ENCODE measurements at places on chromosomes 7 and 10.
A peak's percentile ranks its signal among the peaks of the same experiment; 100 is the strongest.

DNA sequence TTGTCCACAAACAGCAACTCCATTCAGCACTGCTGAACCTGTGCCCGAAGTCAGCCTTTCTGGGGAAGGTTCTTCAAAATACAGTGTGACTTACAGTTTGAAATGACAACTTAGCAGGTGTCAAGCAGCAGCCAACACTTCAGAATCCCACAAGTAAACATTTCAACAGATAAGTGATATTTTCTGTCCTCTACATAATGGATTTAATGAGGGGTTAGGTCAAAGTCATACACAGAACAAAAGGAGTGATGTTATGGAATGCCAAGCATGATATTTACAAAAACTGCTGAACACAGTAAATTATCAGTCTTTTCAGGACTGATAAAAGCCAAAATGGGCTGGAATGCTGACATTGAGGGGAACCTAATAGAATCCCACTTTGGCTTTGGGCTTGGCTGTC is 77.6 kb upstream of the JAZF1 start:
- DNase-seq, result no peak

- DNase-seq, result no peak
Measured at GRCh38 chr7:74164985-74165456, 9.1 kb upstream of the EIF4H start.

- DNase-seq, result no peak
Measured at GRCh38 chr7:12436896-12437535, 33.4 kb upstream of the VWDE start.

DNA sequence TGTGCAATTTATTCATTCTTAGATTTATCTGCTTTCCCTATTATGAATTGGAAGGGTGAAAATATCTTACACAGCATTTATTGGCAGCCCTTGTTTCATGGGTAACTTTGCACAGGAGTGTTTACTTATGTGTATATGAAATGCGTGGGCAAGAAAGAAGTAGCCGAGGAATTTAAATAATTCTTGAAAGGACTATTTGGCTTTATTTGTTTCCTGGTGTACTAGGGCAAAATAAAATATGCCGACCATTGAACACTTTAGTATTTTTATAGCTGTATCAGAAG is 93.7 kb downstream of the ARID5B start:
- DNase-seq, result no peak

DNA sequence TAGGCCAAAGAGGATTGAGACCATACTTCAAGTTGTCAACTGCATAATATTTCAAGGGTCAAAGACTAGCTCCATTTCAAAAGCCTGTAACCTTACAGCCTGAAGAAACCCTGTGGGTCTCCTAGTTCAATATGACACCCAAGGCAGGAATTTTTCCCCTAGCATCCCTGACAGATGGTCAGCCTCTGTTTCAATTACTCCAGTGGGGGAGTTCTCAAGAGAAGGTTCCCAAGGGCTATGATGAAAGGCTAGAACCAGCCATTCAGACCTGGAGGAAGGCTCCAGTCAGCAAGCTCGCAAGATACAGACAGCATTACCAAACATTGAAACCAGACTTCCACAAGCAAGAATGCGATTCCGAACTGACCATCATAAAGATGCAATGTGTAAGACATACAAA is 1.6 kb downstream of the HTR7 start:
- DNase-seq, result no peak

DNA sequence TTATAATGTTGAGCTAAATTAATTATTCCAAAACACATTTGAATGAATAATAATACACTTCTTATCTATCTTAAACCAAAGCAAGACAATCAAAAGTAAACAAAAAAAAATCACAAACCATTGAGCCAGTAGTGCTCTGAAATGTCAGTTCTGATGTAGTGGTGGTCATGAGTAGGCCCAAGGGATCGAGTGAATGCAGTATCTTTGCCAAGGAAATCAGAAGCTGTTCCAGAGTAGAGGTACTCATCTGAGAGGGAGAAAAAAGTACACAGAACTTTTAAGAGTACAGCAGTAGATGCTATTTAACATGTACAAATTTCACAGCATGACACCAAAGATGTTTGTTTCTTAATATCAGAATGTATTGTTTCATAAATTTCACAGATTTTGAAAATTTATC is 121.5 kb downstream of the SEMA3D start:
- no peak for DNase-seq

- DNase-seq, result no peak
Measured at GRCh38 chr10:454860-455259, 234.6 kb downstream of the DIP2C start.

DNA sequence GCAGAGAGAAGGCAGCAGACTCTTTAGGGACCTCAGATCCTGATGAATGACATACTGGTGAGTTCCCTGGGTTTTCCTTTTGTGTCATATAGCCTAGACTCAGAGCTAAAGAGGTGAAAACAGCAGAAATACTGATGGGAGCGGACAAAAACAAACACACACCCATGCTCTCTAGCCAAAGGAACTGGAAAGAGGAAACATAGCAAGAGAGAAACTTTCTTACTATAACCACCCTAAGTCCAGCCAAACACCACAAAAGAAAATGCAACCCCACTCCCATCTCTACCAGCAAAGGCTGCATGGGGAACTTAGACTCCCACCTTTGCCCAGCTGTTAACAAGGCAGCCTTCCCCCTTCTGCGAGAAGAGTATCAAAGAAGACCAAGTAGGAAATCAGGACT is 16.3 kb downstream of the GSAP start:
- DNase-seq, result no peak

GRCh38 chr10:56258378-56258777 is 102.7 kb downstream of the ZWINT start:
- no peak for DNase-seq

GRCh38 chr10:48780341-48780740 is 95.7 kb downstream of the WDFY4 start:
- no peak for DNase-seq

GRCh38 chr10:123759501-123760031 is 93.4 kb downstream of the GPR26 start:
- peak; percentile 12 for DNase-seq

GRCh38 chr10:85648279-85648754 is 718.3 kb downstream of the GRID1 start:
- DNase-seq, result no peak

DNA sequence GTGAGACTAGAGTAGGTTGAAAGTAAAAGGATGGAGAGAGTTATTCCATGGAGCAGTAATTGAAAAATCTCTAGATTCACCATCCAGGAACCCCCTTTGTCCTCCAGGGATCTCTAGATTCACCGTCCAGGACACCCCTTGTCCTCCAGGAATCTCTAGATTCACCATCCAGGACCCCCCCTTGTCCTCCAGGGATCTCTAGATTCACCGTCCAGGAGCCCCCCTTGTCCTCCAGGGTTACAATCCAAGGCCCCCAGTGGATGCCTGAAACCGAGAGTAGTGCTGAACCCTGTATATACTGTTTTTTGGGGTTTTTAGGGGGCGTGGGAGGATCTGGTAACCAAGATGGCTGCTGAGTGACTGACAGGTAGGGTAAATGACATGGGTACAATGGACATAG is 38.3 kb upstream of the PPP2R2D start:
- DNase-seq, result no peak

- DNase-seq, result no peak
Measured at GRCh38 chr7:38123494-38123893, 54.6 kb upstream of the STARD3NL start.

DNA sequence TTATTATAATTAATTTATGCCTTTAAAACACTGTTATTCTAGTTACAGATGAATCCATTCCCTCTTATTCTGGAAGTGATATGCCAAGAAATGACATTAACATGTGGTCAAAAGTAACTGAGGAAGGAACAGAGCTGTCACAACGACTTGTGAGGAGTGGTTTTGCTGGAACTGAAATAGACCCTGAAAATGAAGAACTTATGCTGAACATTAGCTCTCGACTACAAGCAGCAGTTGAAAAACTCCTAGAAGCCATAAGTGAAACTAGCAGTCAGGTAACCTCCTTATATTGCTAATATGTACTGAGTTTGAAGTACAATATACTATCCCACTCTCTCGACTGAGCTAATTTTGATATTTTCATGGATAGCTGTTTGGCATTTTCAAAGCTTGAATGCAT is 81.6 kb downstream of the CYP51A1 start:
- no peak for DNase-seq

DNA sequence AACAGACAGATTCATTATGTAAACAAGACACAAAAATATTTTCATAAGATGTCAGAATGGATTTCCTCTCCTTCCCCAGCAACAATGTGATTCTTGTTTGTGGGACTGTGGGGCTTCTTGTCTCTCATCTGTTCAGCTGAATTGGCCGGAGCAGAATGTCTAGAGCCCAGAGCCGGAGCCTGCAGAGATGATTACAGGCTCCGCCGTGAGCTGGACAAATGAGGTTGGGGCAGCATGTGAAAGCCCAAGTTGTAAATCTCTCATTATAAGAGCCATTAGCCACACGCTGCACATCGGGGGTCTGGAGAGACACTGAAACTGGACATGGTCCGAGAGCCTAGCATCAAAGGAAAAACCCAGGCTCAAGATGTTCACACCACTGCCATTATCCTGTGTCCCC is 137.0 kb upstream of the ADAM12 start:
- peak; percentile 69 for DNase-seq

DNA sequence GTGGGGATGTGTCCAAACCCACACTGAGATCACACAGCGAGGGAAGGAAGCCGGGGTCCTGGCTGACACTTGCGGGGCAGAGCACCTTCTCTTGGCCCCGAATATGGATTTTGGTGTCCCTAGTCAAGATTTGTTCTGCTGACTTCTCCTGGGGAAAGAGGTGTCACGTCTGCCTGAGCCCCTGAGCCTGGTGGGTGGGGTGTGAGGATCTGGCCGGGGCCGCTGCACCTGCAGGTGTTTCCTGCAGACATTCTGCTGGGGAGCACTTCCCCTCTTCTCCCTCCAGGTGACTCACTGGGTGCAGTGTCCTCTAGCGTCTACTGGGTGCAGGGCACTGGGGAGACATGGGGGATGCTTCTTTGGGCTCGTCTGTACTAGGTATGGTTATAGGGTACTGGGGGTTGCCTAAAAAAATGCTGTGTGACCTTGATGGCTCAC is 99.2 kb downstream of the GRK5 start:
- DNase-seq, result no peak

DNA sequence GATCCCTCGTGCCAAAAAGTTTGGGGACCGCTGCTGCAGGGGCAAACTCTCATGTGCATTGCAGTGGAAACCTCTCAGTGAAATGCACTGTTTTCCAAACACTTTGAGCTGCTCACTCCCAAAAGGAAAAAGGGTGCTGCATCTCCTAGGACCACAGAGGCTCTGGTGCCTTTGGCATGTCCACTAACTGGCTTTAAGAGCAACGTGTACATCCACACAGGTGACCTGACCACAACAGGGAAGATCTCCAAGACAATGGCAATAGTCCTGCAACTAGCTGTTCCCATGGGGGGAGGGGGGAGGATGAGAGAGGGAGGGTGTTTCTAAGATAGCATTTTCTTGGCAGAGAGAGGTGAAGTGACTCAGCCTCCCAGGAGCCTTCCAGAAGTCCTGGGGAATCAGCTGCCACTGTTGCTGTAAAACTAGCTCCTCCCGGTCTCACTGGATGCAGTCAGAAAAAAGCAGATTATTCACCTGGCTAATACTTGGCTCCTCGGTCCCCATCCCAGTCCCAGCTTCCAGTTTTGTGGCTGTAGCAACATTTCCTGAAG is 181.7 kb downstream of the HECW1 start:
- DNase-seq, result no peak

GRCh38 chr7:7570584-7570983 is 3.9 kb downstream of the MIOS start:
- no peak for DNase-seq

DNA sequence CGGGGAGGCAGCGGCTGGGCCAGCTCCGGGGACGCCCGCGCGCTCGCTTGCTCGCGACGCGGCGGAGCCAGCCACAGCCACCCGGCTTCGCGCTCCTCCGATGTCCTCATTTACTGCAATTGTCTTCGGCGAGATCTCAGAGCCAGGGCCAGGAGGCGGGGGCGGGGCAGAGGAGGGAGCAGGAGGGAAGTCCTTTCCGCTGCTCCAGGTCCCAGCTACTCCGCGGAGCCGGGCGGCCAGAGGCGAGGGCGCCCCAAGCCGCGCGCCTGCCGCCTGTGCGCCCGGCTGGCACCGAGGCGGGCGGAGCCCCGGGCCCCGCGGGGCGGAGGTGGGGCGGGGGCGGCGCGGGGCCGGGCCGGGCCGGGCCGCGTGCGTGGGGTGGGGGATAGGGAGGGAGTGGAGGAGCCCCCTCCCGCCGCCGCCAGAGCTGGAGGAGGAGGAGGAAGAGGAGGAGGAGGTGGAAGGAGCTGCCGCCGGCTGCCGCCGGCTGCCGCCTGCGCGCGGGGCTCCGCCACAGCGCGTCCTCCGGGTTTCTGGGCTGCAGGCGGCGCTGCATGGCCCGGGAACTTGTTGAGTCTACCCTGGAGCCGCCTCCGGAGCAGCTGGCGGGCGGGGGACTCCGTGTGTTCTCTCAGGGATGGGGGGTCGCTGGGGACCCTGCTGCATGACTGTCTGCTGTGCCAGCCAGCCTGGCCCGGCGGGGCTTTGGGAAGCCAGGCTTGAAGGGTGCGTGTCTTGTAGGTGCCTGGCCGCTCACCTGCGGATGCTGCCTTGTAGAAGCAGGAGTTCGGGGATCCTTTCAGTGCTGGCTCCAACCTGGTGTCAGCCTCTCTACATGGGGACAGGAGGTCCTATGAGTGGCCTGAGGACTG is at the start of gene INSYN2A:
INSYN2A (minus strand) TSS at position 310 of the 872 bp plus-strand sequence. CDS start 20,196 bp downstream, outside the sequence.
- peak; percentile 66 for DNase-seq

DNA sequence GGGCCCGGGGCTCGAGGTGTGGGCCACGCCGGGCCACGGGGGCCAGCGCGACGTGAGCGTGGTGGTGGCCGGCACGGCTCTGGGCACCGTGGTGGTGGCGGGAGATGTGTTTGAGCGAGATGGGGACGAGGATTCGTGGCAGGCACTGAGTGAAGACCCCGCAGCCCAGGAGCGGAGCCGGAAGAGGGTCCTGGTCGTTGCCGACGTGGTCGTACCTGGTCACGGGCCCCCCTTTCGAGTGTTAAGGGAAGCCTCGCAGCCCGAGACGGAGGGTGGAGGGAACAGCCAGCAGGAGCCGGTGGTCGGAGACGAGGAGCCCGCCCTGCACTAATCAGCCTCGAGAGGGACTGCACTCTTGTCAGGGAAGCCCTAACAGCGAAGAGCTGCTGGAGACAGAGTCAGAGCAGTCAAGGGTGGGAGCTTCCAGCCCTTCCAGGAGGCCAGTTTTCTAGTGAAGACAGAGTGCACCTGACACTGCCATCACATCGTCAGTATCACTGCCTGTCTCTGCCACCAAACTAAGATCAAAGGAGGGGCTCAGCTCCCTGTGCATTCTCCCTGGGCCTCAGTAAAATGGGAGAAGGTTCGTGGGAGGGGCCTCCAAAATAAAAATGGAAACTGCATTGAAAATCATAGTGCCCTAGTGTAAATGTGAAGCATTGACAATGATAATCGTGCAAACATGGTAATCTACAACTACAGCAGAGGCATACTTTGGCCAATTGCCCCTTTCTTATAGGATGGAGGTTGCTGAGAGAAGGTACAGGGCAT is 1.3 kb downstream of the MBLAC1 start:
- DNase-seq, result no peak

- DNase-seq, result no peak
Measured at GRCh38 chr7:45325378-45325777, 167.8 kb downstream of the RAMP3 start.

GRCh38 chr10:5390607-5391205 is 13.9 kb downstream of the TUBAL3 start:
- no peak for DNase-seq

Measured in putamen (tissue), 1 donor.